Cortex of kidney (tissue), 1 donor: ENCODE measurements at places on chromosomes 5 and 9.

- DNase-seq: no peak
Observed at GRCh38 chr5:16025681-16026080, 153.9 kb downstream of the MARCHF11 start.

DNA sequence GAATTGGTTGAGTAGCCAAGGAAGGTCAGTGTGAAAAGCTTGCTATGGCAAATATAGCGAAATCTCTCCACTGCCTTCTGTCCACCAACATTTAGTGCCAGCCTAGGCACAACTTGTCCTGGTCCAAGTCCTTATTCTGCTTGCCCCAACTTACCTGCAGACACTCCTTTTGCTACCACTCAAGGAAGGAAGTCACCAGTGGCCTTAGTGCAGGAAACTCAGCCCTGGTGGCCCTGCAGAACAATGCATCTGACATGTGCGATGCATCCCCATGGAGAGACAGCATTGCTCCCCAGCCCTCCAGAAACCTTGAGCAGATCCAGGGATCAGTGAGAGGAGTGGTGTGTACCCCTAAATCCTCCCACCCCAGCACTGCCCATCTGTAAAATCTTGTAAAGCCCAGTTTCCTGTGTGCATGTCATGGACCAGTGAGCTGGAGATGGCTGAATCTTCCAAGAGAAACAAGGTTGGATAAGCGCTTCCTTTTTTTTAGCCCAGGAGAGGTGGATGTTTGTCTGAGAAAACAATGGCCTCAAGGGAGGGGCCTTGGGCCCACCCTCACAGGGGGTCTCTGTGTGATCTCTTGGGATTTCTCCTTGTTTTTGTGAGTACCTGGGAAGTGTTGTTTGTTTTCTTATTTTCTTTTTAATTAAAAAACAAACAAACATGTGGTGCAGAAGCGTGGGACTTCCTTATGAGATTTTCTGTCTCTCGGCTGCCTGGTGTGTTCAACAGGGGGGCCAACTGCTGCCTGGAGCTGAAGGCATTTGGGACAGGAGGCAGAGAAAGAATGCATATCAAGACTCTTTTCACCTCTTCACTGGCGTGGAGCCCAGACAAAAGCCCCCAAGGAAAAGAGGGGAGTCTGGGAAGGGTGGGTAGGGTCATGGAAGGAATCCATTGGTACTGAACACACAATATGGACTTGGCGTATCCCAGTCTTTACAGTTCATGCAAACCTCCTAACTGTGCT lies 3.6 kb downstream of the FOXI1 start:
- no peak for DNase-seq

GRCh38 chr9:84856181-84856632 lies 186.7 kb downstream of the NTRK2 start:
- no peak for DNase-seq

- no peak for DNase-seq
Observed at GRCh38 chr5:51821697-51822096, 438.4 kb downstream of the ISL1 start.

GRCh38 chr5:21823076-21823574 lies 1030.0 kb downstream of the CDH12 start:
- no peak for DNase-seq
